ENCODE measurements at places on chromosomes 1 and 21.

DNA sequence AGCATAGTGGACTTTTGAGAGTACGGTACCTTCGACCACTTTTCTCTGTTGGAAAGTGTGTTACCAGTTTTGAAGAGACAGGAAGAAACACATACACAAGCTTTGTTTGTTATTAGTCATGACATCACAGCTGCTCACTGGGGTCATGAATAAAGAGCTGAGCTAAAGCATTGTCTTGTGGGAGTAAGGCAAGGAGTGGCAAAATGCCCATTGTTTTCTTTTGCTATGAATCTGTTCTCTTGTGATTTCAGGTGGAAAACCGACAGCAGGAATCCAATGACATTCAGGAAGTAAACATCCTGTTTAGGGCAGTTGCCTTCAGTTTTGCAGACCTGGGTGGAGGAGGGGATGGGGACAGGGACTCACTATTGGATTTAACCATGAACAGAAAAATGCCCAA, 66.2 kb downstream of the RGL1 start:
- DNase-seq, result no peak

- no peak for DNase-seq
Measured at GRCh38 chr1:151860504-151861187, 7.1 kb upstream of the THEM5 start.

- no peak for DNase-seq
Measured at GRCh38 chr1:91679446-91679845, 178.8 kb downstream of the CDC7 start.

GRCh38 chr1:50703240-50703639, 256.8 kb downstream of the FAF1 start:
- DNase-seq, result no peak

DNA sequence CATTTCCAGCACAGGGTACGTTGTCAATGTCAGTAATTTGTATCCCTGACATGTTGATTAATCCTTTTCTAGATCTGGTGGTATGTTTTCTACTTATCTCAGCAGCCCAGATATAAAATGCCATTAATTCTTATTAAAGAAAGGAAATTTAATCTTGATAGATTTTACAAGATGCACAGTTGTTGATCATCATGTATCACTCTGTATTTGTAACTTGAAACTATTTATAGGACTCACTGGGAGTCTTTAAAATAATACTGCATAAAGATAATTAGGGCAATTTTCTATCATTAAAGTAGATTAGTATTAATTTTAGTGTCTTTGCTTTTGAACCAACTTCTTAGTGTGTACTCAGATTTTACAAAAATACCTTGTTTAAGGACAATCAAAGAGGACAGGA, 84.9 kb downstream of the GREM2 start:
- DNase-seq, result no peak

DNA sequence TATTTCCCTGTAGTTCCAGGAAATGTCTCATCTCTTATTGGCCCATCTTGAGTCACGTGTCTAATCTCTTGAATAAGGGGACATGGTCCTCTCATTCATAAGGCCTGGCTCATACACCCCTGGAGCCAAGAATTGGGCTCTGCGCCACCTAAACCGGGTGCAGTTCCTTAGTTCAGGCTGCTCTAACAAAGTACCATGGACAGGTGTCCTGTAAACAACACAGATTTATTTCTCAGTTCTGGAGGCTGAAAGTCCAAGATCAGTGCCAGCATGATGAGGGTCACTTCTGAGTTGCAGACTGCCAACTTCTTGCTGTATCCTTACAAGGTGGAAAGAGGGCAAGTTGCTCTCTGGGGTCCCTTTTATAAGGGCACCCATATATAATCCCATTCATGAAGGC, 60.2 kb upstream of the VAMP3 start:
- DNase-seq, result no peak

GRCh38 chr1:76269155-76269554, 194.6 kb downstream of the ST6GALNAC3 start:
- no peak for DNase-seq

DNA sequence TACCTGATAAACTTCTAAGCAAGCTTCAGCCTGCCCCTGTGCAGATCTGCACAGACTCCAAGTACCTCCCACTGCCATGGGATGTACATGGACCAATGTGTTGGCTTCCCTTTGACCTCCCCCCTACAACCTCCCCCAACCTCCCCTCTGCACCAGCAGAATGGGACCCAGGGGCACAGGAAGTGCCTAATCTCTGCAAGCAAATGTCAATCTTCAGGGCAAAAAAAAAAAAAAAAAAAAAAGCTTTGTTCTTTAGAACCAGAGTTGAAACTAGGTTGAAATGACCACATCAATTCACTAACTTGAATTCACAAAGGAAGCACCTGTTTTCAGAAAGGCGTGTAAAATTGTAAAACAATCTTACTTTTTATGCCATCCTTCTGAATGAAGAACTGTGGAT, 53.9 kb upstream of the TIAM1 start:
- no peak for DNase-seq

DNA sequence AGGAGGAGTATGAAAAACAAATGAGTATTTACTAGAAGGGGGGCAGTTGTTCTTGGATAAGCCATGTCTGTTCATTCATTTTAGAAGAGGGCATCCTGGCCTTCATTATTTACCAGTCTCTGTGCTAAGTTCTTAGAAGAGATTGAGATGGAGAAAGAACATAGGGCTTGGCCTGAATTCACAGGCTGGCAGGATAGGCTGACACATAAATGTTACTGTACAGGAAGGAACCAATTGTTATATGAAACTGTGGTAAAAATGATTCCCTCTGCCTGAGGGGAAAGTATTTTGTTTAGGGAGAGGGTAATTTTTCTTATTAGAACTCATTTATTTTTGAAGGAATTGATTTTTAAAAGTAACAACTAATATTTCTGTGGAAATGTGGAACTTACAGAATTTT, 99.5 kb downstream of the MAN1A2 start:
- no peak for DNase-seq

GRCh38 chr1:71043065-71043464, 4.6 kb downstream of the PTGER3 start:
- no peak for DNase-seq

- no peak for DNase-seq
Measured at GRCh38 chr1:185291159-185291558, 25.9 kb downstream of the IVNS1ABP start.

DNA sequence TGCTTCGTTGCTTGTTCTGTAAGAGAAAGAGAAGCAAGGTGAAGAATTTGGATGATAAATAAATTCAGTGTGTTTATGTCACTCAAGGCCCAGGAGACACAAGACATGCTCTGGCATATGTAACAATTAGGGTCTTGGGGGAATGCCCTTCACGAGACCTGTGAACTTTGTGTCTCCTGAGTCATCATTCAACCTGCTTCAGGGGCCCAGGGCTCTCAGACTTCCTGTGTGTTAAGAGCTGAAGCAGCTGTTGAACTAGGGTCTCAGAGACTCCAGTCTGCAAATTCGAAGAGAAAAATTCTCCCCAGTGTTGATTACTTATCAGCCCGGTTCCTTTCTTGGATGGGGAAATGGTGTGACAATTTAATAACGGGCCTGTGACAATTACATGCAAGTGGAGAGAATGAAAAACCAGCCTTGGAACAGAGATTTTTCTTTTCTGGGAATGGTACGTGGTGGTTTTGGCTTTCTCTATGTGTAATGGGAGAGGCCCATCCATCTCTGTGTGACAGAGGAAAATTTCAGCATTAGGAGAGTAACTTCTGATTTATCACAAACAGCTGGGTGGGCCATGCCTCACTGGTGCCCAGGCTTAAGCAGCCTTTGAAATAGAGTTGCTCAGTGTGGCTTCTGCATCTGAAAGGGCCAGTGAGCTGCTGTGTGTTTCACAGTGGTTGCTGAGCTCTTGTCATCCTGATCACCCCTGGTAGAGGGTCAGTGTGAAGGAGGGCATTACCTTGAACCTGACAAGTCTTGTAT, 22.4 kb downstream of the HUNK start:
- no peak for DNase-seq

GRCh38 chr1:99786751-99787501, 20.5 kb upstream of the FRRS1 start:
- no peak for DNase-seq

- no peak for DNase-seq
Measured at GRCh38 chr1:170530972-170531757, 801 bp upstream of the GORAB start.

DNA sequence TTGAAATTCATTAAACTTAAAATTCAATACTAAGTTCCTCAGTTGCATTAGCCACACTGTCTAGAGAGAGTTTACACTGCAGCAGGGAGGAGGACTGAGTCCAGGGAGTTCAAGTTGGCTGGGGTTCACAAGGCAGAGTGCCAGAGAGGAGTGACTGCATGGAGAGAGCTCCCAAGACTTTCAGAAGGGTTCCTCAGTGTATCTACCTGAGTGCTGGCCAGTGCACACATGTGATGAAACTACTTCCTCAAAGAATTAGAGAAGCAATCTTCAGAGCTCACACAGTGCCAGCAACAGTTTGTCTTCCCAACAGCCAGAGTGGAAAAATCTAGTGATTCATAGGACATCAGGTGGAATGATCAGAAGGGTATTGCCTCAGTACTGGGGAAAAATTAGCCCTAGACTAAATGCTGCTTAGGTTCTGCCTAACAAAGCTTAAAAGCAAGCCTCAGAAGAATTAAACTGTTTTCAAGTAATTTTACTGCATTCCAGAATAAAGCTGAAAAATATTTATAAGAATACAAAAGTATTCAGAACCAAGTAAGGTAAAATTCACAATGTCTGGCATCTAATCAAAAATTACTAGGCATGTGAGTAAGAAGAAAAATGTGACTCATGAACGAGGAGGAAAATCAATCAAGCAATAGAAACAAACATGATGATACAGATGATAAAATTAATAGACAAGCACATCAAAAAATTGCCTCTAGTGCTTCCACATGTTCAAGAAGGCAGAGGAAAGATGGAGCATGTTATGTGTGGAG, 10.4 kb upstream of the WNT3A start:
- DNase-seq, result no peak

- no peak for DNase-seq
Measured at GRCh38 chr1:227953022-227953412, 5.3 kb upstream of the WNT9A start.

- no peak for DNase-seq
Measured at GRCh38 chr1:178733972-178734371, 8.9 kb downstream of the RALGPS2 start.

- DNase-seq, result no peak
Measured at GRCh38 chr1:77632216-77632615, 50.2 kb downstream of the ZZZ3 start.

GRCh38 chr1:234331507-234331906, 41.7 kb upstream of the COA6 start:
- no peak for DNase-seq

- no peak for DNase-seq
Measured at GRCh38 chr1:116439701-116440100, 66.7 kb downstream of the ATP1A1 start.

GRCh38 chr1:211335522-211336157, 9.0 kb downstream of the TRAF5 start:
- no peak for DNase-seq

- DNase-seq, result no peak
Measured at GRCh38 chr1:100268202-100268601, 2.2 kb downstream of the RTCA start.

DNA sequence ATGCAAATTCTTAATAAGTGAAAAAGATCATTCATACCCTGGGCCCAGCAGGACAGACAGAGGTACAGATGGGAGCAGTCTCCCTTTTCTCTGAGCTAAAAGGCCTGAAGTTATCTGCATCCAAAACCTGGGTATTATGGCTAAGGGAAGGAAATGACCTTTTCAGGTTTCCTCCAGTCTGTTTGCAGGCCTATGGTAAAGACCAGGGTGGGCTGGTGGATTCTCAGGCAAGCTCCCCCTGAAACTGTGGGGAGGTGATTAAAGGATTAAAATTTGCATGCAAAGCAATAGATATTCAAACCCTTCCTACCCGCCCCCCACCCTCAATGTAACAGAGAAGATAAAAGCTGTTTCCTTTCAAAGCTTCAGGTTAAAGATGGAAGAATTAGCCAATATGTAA, 471.8 kb upstream of the RUNX1 start:
- no peak for DNase-seq

- no peak for DNase-seq
Measured at GRCh38 chr21:42554251-42554961, 40.8 kb downstream of the SLC37A1 start.

DNA sequence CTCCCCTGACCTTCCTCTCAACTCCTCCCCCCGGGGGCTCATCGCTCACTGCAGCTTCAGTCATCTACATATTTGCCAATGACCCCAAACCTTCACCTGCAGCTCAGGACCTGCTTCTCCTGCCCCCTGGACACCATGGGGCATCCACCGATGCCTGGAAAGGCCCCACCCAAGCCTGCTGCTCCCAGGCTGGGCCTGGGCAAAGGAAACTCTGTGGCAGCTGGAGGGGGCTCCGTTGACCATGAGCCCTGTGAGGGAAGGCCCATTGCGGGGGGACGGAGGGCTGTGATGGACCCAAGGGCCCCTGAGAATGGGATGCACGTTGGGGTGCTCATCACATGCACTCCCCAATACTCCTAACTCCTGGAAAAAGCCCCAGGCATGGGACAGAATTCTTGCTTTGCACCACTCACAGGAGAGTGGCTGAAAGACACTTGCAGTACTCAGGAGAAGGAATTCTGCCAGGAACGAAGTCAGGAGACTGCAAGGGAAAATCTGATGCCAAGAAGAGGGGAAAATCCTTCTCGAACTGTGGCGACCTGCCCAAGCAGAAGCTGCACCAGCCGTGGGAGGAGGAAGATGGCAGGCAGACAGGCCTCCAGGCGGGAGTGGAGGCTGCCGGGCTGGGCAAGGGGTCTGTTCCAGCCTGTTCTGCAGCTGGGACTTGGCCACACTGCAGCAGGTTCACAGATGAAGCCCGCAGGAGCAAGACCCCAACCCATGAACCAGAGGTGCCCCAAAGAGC, 18.4 kb downstream of the MATN1 start:
- DNase-seq, result no peak
